Stomach (tissue), 19 donors: ENCODE measurements at places on chromosomes 4 and X. TPM values are rescaled to one million over a fixed set of nuclear protein-coding genes. Genes with fewer than 3 reads are reported as not detected.

DNA sequence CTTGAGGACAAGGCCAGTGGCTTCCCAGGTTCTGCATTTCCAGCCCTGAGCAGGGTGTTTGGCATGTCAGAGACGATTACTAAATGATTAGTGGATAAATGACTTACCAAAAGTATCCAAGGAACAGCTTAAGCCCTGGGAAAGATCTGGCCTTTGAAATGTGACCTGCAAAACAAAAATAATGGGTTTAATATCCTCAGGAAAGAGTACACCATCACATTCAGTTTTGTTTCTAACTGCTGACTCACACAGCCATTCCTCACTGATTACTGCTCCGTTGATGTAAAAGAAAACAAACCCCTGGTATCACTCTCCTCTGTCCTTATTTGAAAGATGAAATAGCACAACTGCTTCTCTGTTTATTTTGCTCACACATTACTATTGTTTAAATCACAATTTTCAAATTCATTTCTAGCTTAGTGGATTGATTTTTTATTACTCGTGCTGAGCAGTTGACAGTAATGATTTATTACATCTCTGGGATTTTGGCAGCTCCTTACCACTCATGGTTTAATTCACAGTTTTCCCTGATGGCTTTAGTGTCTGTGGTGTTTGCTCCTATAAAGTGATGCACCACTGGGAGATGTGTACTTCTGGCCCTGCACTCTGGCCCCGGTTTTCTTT lies 117.0 kb downstream of the CBLL2 start:
- no peak overlapping the region for H3K4me3 ChIP-seq
- H3K27ac ChIP-seq: no peak overlapping the region
- no peaks in the 10 kb centered on the region for H3K27me3 ChIP-seq

DNA sequence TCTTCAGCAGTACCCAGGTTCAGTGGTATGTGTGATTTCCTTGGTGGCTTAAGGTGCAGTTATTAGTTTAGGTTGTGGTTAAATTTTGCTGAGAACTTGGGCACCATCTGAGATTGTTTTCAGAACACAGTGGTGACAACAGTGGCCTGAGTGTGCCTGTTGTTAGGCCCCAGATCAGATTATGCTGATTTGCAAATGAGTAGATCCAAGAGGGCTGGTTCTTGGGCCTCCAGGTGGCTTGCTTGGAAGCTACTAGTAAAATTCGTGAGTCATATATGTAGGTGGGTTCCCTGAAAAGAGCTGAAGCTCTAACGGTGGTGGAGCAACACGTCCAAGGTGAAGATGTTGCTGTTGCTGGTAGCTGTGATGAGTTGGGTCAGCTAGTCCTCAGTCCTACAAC lies 2619.6 kb downstream of the PCDH7 start:
- no peak overlapping the region for H3K27ac ChIP-seq
- no peaks in the 10 kb centered on the region for H3K36me3 ChIP-seq
- no peak for DNase-seq
- H3K4me3 ChIP-seq: no peak overlapping the region
- H3K4me1 ChIP-seq: no peaks in the 10 kb centered on the region
- H3K27me3 ChIP-seq: no peaks in the 10 kb centered on the region

DNA sequence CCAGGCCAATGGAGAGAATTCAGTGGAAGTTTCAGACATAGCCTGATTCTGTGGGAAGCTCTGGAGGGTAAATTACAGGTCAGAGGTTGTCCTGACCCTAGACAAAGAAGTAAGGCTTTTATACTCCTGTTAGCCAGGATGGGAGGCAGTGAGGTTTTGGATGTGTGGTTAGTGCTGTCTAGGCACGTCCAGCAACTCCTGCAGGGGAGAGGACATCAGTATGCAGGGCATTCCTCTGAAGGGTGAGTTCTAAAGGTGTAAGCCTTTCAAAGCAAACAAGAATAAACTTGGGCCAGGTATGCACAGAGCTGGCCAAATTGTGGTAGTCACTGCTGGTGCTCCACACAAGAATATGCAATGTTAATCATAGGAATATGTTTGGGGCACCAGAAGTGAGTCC lies 562.5 kb downstream of the CCSER1 start:
- H3K4me3 ChIP-seq: no peak overlapping the region
- H3K27me3 ChIP-seq: no peaks in the 10 kb centered on the region
- no peaks in the 10 kb centered on the region for H3K4me1 ChIP-seq
- no peak for DNase-seq
- no peak overlapping the region for H3K27ac ChIP-seq

CXCL1 gene
- 56.0 TPM for total RNA-seq

DNA sequence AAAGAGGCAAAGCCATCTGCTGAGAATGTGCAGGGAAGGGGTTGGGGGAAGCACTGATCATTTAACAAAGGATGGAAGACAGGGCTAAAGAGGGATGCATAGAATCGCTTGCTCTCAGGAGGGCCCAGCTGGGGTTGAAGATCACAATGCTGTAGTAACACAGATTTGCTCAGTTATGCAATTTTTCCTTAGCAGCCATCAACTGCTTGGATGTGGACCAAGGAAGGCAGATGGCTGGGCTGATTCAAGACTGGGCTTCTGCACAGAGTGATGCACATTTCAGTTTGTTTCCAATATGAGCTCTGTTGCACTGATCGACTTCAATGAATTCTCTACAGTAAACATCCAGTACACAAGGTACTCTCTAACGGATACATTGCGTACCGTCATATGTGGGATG lies 127.8 kb upstream of the TBL1X start:
- DNase-seq: no peak
- no peak overlapping the region for H3K4me3 ChIP-seq
- H3K4me1 ChIP-seq: peaks cover 17% of the 10 kb centered on the region
- no peak overlapping the region for H3K27ac ChIP-seq

GRCh38 chrX:19372547-19373331 lies 29.0 kb downstream of the PDHA1 start:
- no peaks in the 10 kb centered on the region for H3K36me3 ChIP-seq
- peak overlapping the region; percentile 44 for H3K4me3 ChIP-seq
- no peak for DNase-seq
- peaks cover 6% of the 10 kb centered on the region for H3K27me3 ChIP-seq
- no peak overlapping the region for H3K27ac ChIP-seq

DNA sequence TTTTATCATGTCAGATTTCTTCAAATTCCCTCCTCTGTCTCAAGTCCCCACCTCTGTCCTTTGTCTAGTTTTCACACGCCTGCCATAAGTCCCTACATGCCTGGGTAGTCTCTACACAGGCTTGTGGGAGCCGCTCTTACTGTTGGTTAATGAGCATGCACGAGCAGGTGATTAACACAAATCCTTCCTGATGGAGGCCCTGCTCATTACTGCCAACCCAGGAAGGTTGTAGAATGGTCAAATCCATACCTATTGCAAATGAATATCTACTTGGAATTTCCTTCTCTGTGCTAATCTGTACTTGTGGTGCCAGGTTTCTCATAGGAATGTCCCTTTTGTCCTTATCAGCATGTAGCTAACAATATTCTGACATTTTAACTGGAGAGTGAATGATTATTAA lies 208.4 kb upstream of the HDX start:
- no peak overlapping the region for H3K27ac ChIP-seq
- H3K36me3 ChIP-seq: no peaks in the 10 kb centered on the region
- no peaks in the 10 kb centered on the region for H3K4me1 ChIP-seq
- H3K27me3 ChIP-seq: no peaks in the 10 kb centered on the region
- no peak for DNase-seq

TMEM144 gene
- 58.2 TPM for total RNA-seq

ARMCX4 gene
- 4.7 TPM for total RNA-seq

- no peak overlapping the region for H3K4me3 ChIP-seq
- H3K36me3 ChIP-seq: no peaks in the 10 kb centered on the region
- no peaks in the 10 kb centered on the region for H3K4me1 ChIP-seq
- no peak for DNase-seq
- no peaks in the 10 kb centered on the region for H3K27me3 ChIP-seq
These were observed 428.8 kb downstream of the IL15 start for GRCh38 chr4:142065086-142065647.

DNA sequence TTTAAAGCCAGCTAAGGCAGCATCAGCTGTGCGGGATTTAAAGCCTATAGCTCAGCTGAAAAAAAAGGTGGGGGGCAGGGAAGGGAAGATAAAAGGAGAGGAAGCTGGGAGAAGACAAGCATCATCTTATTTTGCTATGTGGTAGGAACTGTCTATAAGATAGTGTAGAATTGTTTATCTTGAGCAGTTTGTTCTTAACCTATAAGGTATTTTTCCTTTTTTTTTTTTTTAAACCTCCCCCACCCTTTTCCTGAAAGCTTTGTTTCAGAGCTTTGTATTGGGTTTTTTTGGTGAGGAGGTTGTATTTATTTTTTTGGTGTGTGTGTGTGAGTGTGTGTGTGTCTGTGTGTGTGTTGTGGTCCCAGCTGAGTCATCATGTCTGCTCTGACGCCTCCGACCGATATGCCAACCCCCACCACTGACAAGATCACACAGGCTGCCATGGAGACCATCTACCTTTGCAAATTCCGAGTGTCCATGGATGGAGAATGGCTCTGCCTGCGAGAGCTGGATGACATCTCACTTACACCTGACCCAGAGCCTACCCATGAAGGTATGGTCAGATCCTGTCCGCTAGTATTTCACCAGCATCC lies 531 bp downstream of the RUFY3 start:
- H3K4me1 ChIP-seq: peaks cover 28% of the 10 kb centered on the region
- no peak for DNase-seq
- H3K27ac ChIP-seq: peak overlapping the region; percentile 69
- H3K36me3 ChIP-seq: no peaks in the 10 kb centered on the region
